A673 (cell line): ENCODE measurements at places on chromosomes 4 and X.

- no peak overlapping the region for H3K27ac ChIP-seq
- no peaks in the 10 kb centered on the region for H3K27me3 ChIP-seq
- H3K4me1 ChIP-seq, result no peaks in the 10 kb centered on the region
- no peak for DNase-seq
- H3K36me3 ChIP-seq, result no peaks in the 10 kb centered on the region
These were observed 78.2 kb downstream of the GLRA2 start for GRCh38 chrX:14607446-14607985.

- no peaks in the 10 kb centered on the region for H3K27me3 ChIP-seq
- no peaks in the 10 kb centered on the region for H3K36me3 ChIP-seq
- no peak for DNase-seq
These were observed 7.8 kb upstream of the TMPRSS11D start for GRCh38 chr4:67891645-67892044.

- no peaks in the 10 kb centered on the region for H3K27me3 ChIP-seq
- no peaks in the 10 kb centered on the region for H3K36me3 ChIP-seq
- no peak overlapping the region for H3K4me3 ChIP-seq
- H3K27ac ChIP-seq, result peak overlapping the region; percentile 66
- DNase-seq, result peak; percentile 88
These were observed 86.1 kb downstream of the SOWAHB start for GRCh38 chr4:76811604-76812412.

DNA sequence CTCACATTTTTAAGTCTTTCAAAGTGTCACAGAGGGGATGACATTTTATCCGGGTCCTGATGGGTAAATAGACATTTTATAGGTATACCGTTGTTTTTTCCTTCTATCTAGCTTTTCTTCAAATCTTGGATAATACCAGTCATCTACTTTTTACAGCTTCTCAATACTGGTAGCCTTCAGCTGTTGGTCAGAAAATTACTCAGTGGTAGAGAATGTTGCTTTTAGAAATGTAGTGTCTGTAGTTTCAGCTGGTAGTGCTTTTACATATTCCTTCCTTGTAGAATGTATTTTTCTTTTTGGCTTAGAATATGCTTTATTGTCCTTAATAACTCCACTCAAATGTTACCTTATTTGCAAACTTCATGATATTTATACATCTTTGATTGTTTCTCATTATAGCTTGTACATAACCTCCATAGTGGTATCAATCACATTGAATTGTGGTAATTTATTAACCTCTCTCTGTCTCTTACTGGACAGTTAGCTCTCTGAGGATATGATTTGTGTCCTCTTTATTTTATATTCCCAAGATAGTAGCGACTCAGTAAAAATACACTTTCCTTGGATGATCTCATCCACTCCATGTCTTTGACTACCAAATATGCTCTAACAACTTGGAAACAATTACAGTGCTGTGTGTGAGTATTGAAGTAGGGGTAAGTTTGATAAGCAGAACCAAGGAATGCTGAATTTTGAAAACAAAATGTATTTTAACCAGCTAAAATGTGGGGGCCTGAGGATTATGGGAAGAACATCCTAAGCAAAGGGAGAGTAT is 53.8 kb downstream of the RAP1GDS1 start:
- no peak overlapping the region for H3K27ac ChIP-seq
- H3K27me3 ChIP-seq, result no peaks in the 10 kb centered on the region
- peaks cover 6% of the 10 kb centered on the region for H3K4me1 ChIP-seq
- H3K4me3 ChIP-seq, result no peak overlapping the region
- H3K36me3 ChIP-seq, result no peaks in the 10 kb centered on the region
